M059J (cell line): ENCODE measurements at places on chromosomes 12 and 14.

GRCh38 chr12:76568130-76568529, 8.6 kb upstream of the OSBPL8 start:
- no peak for DNase-seq

- DNase-seq = peak; percentile 92
Measured at GRCh38 chr12:79546466-79547043, 144.2 kb downstream of the PAWR start.

- peak; percentile 93 for DNase-seq
Measured at GRCh38 chr12:75705749-75706711, 194.6 kb upstream of the KRR1 start.

- no peak for DNase-seq
Measured at GRCh38 chr12:91240386-91241095, 57.9 kb upstream of the DCN start.

GRCh38 chr12:79560225-79560889, 130.4 kb downstream of the PAWR start:
- DNase-seq = no peak

DNA sequence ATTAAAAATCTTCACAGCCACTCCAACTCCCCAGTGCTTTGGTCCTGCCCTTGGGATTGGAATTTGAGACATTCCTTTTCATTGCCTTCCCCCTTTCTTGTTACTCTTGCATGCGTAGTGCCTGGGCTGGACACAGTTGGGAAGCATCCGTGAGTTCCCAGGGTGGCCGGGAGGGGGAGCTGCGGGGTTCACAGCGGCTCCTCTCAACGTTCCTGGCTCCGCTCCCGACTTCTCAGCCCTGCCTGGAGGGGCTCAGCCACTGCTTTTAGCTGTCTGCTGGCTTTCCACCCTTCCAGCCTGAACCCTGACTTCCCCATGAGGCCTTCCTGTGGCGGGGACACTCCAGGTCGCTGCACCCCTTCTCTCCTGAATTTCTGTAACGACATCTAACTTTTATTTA, 3.2 kb downstream of the TEX52 start:
- peak; percentile 48 for DNase-seq

DNA sequence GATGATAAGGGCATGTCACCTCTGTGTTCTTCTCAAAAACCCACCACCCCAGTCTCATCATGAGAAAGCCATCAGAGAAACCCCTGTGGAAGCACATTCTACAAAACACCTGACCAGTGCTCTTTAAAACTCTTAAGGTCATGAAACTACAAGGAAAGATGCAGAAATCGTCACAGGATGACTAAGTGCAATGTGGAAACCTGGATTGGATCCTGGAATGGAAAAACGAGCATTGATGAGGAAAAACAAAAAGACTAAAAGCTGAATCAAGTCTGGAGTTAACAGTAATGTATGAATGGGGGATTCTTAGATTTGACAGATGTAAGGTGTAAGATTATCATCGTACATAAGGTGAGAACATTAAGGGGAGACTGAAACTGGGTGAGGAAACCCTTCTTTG, 211.0 kb downstream of the TBX5 start:
- no peak for DNase-seq

GRCh38 chr12:43148691-43149090, 403.3 kb downstream of the ADAMTS20 start:
- peak; percentile 28 for DNase-seq

GRCh38 chr12:19248929-19249602, 119.5 kb downstream of the PLEKHA5 start:
- no peak for DNase-seq

DNA sequence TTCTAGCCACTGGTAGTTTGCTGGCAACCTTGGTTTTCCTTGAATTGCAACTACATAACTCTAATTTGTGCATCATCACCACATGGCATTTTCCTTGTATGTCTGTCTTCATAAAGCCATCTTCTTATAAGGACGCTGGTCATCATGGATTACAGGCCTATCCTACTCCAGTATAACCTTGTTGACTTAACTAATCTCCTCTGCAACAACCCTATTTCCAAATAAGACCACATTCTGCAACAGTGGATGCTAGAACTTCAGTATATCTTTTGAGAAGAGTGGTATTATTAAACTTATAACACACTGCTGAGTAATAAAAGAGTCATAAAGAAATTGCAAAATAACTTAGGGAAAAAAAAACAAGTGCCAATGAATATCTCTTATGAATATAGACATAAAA, 511.8 kb upstream of the FOXG1 start:
- DNase-seq = no peak

DNA sequence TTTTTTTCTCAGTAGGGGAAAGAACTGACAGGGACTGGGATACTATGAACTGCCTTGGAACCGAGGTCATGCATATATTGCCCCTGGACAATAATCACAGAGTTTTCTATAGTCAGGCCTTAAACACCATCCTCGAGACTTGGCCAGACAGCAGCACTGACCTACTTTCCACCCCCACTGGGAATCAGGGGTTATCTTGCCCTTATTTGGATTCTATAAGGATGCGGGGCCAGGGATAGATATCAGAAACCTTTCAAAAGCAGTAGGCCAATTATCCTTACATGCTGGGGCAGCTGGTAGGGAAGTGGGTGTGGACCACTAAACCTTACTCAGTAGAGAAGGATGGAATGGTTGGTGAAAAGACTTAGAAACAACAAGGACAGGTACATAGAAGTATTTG, 2.0 kb downstream of the ZNF219 start:
- no peak for DNase-seq

- no peak for DNase-seq
Measured at GRCh38 chr14:102075155-102075554, 11.7 kb downstream of the HSP90AA1 start.

- DNase-seq = peak; percentile 3
Measured at GRCh38 chr14:78697341-78697740, 527.2 kb downstream of the NRXN3 start.

DNA sequence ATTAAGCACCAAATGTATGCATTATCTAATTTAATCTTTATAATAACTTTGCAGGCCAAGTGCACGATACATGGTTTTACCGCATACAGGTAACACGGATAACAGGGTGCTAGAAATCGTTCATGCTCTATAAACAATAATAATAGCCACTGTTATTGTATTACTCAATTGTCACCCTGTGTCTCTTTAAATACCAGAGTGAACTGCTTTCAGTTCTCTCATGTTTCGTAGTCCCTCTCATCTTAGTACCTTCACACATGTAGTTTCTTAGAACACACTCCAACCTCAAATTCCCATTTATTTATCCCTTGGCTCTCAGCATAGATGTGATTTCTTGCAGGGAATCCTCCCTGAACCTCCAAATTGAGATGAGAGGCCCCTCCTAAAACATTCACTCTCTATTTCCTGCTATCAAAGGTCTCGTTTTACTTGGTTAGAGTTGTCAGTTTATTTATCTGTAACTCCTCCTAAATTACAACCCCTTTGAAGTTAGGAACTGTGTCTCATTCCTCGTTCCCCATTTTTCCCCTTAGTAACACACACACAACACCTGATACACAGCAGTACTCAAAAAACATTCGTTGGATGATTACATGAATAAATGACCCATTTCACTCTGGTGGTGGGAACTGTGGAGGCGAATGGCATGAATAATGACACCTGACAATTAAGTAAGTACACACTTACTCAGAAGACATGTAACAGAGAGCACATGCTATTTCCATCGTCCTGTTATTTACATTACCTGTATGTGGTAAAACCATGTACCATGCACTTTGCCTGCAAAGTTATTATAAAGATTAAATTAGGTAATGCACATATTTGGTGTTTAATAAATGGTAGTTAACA, 134.6 kb downstream of the BTG1 start:
- DNase-seq = no peak

GRCh38 chr12:62886796-62887195, 48.2 kb downstream of the PPM1H start:
- DNase-seq = no peak

DNA sequence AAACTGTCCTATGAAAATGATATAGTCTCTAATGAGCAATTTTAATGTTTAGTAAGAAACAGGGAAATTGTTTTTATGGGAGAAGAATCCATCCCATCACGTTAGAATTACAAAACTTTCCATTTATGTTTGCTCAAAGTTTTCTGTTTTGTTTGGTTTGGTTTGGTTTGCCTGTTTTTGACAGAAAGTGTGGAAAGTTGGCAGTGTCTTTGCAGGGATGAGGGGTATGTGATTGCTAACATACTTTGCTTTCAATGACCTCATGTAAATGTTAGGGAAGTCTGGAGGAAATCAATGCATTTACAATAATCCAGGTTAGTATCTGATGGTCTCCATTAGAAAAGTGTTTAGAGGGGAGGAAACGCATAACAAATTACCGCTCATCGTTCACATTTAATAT, 12.3 kb upstream of the NAV3 start:
- DNase-seq = no peak

DNA sequence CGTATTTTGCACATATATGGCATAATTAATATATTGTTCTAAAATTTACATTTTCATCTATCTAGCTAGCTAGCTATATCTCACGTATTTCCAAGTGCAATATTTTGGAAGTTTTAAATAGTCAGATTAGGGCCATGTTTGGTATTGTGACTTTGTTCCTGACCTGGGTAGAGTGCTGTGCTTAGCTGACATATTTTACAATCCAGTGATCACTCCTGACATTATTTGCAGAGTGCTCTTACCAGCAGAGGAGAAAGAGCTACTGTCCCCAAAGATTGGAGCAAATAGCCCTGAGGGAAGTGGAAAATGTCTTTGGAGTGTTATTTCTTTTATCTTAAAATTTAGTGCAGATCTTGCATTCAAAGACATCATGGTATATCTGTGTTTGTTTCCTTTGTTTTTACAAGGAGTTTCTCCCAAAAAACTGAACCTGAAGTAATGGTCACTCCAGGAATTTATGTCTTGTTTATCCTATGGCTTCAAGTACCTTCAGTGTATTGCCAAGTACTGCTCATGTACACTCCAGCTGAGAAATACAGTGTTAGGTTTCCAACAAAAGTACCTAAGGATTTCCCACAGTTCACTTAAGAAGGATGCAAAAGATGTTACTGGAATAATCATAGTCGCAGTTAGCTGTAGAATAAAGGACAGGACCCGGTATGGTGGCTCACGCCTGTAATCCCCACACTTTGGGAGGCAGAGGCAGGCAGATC, 49.4 kb upstream of the PSMA6 start:
- DNase-seq = no peak
